Fibroblast of skin of right biceps (primary cell): ENCODE measurements at places on chromosomes 13 and 19.

DNA sequence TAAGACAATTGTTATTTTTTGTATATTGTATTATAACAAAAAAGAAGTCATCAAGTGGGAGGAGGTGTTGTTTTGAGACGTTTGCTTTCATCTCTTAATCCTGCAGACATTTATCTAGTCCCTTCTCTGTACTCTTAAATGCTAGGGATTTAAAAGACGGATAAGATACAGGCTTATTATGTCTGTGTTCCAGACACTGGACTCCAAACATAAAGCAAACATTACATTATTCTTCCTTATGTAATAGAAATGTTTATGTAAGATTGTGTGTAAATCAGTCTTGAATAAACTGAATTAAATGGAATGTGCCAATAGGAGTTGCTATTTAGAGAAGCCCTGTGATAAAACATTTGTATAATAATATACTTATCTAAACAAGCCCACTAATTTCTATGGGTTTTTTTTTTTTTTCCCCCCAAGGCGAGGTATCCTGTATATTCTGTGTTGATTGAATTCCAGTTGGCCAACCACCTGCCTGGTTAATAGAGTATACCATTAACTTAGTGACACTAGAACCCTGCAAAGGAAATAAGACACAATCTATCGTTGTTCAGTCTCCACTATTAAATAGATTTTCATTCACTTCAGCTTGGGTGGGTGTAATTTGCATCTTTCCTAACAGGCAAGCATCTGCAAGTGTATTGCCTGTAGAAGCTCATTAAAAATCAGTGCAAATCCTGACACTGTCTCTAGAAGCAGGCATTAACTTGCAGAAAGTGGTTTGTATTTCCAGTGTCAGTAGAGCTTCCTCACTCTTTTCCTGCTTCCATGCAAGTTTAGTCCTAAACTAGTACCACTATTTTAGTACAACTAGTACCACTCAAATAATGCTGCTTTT is 69.0 kb downstream of the LRCH1 start:
- no peak for DNase-seq

GRCh38 chr19:31263328-31263727 is 85.9 kb downstream of the TSHZ3 start:
- no peak for DNase-seq

DNA sequence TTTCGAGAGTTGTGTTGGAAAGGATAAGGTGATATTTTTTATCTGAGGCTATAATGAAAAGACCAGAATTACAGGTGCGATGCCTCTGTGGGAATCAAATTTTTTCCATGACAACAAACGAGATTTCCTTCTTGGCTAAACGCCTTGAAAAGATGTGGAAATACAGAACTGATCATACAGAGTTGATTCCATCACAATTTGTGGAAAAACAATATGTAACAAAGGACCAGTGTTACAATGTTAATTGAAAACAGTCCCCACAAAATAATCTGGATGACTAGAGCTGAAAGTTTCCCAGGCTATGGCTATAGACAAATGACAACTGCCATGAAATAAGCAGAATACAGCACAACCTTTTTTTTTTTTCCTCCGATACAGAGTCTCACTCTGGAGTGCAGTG is 628.9 kb downstream of the DIAPH3 start:
- no peak for DNase-seq

DNA sequence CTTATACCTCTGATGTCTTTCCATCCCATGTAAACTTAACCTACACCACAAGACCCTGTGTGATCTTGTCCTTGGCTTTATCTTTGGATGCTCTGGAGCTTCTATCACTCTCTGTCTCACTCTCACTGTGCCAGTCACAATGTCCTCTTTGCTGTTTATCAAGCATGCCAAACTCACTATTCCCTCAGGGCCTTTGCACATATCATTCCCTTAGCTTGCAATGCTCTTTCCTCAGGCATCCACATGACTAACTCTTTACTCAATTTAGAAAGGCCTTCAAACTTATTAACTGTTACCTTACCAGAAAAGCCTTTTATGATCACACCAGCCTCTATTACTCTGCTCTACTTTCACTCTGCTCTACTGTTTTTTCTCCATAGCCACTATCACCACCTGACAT is 354.1 kb downstream of the RFC3 start:
- DNase-seq: peak; percentile 26

DNA sequence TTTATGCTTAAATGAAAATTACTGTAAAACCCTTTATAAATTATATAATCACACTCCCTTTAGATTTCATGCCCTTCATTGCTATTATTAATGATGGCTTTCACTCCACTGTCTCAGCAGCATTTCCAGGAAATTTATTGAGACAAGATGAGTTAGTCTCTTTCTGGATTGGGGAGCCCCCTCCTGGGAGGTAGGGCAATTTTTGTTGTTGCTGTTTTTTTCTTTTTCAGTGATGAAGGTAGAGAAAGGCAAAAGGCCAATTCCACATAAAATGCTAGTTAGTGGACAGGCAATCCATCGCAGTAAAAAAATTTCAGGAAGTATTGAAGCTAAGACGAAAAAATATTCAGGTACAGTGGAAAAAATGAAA is 80.2 kb downstream of the TEX26 start:
- DNase-seq: peak; percentile 45
